ENCODE measurements at places on chromosomes 7 and 10. TPM values are rescaled to one million over a fixed set of nuclear protein-coding genes. Genes with fewer than 3 reads are reported as not detected.

The CALML5 gene
- total RNA-seq, result not detected

GRCh38 chr10:132957131-132957530, 14.8 kb upstream of the CFAP46 start:
- peaks cover 14% of the 10 kb centered on the region for H3K27me3 ChIP-seq
- no peaks in the 10 kb centered on the region for H3K36me3 ChIP-seq
- peaks cover 5% of the 10 kb centered on the region for H3K4me1 ChIP-seq
- no peak overlapping the region for H3K4me3 ChIP-seq
- DNase-seq, result no peak
- H3K27ac ChIP-seq, result no peak overlapping the region

GRCh38 chr10:6300106-6300783, 97.5 kb downstream of the PFKFB3 start:
- peak overlapping the region; percentile 72 for H3K4me3 ChIP-seq
- peak; percentile 47 for DNase-seq
- H3K27me3 ChIP-seq, result no peaks in the 10 kb centered on the region
- H3K36me3 ChIP-seq, result peaks cover 29% of the 10 kb centered on the region

The CPEB3 gene
- total RNA-seq, result 2.2 TPM

- H3K4me3 ChIP-seq, result no peak overlapping the region
- peak; percentile 47 for DNase-seq
- no peak overlapping the region for H3K27ac ChIP-seq
- peaks cover 4% of the 10 kb centered on the region for H3K36me3 ChIP-seq
- H3K27me3 ChIP-seq, result no peaks in the 10 kb centered on the region
- peaks cover 12% of the 10 kb centered on the region for H3K4me1 ChIP-seq
These were observed 3.8 kb upstream of the STN1 start for GRCh38 chr10:103921750-103922195.

- DNase-seq, result no peak
- peaks cover 2% of the 10 kb centered on the region for H3K36me3 ChIP-seq
- H3K4me3 ChIP-seq, result no peak overlapping the region
- H3K27ac ChIP-seq, result no peak overlapping the region
- no peaks in the 10 kb centered on the region for H3K27me3 ChIP-seq
These were observed 36.7 kb downstream of the MTERF1 start for GRCh38 chr7:91843831-91844230.

The LBX1 gene
- total RNA-seq, result not detected

DNA sequence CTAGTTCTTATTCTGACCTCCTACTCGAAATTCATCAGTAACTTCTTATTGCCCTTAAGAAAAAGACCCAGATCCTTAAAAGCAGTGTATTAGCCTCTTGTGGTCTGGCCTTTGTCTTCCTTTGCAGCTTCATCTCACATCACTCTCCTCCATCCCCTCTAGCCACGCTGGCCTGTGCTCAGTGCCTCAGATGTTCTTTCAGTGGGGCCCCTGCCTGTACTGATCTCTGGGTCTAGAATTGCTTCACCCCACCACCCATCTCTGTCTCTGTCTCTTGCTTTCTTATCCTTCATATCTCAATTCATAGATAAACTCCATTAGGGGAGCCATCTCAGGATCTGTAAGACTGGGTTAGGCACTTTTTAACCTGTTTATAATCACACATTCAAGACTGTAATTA, 1178.5 kb upstream of the C7orf33 start:
- no peak overlapping the region for H3K27ac ChIP-seq
- H3K4me1 ChIP-seq, result no peaks in the 10 kb centered on the region
- no peak for DNase-seq
- H3K4me3 ChIP-seq, result no peak overlapping the region
- no peaks in the 10 kb centered on the region for H3K27me3 ChIP-seq
- no peaks in the 10 kb centered on the region for H3K36me3 ChIP-seq

The CTTNBP2 gene
- total RNA-seq, result not detected

- H3K4me1 ChIP-seq, result no peaks in the 10 kb centered on the region
- no peak overlapping the region for H3K4me3 ChIP-seq
- no peak overlapping the region for H3K27ac ChIP-seq
- no peaks in the 10 kb centered on the region for H3K36me3 ChIP-seq
- H3K27me3 ChIP-seq, result peaks cover 11% of the 10 kb centered on the region
These were observed 11.0 kb downstream of the TLL2 start for GRCh38 chr10:96502561-96503282.

DNA sequence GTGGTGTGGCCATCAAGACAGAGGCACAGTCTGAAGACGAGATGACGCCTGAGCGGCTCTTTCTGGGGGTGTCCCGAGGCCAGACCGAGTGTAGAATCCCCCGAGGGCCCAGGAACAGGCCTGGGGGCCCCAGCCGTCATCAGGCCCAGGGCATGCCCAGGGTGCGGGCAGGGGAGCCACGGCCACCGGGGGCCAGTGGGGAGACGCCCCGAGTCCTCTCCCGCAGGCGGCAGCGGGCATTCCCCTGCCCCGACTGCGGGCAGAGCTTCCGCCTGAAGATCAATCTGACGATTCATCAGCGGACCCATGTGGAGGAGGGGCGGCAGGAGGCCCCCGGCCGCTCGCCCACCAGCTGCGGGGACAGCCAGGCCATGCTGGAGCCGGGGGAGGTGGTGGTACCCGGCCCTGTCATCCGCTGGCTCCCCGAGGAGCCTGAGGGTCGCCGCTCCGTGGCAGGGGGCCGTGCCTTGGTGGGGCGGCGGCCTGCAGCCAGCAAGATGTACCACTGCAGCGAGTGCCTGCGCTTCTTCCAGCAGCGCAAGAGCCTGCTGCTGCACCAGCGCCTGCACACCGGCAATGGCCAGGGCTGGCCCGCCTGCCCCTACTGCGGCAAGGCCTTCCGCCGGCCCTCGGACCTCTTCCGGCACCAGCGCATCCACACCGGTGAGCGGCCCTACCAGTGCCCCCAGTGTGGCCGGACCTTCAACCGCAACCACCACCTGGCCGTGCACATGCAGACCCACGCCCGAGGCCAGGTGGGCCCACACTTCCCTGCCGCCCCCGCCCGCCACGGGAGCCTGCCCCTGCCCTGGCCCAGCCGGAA, 19.7 kb downstream of the ZNF783 start:
- H3K27ac ChIP-seq, result no peak overlapping the region
- peaks cover 6% of the 10 kb centered on the region for H3K27me3 ChIP-seq
- no peak for DNase-seq
- peaks cover 23% of the 10 kb centered on the region for H3K4me1 ChIP-seq
- H3K36me3 ChIP-seq, result peaks cover 8% of the 10 kb centered on the region
- H3K4me3 ChIP-seq, result no peak overlapping the region

GRCh38 chr7:88386665-88387156, 80.0 kb upstream of the STEAP4 start:
- peaks cover 18% of the 10 kb centered on the region for H3K27me3 ChIP-seq
- no peak for DNase-seq
- H3K27ac ChIP-seq, result no peak overlapping the region
- H3K36me3 ChIP-seq, result no peaks in the 10 kb centered on the region
- H3K4me3 ChIP-seq, result no peak overlapping the region

DNA sequence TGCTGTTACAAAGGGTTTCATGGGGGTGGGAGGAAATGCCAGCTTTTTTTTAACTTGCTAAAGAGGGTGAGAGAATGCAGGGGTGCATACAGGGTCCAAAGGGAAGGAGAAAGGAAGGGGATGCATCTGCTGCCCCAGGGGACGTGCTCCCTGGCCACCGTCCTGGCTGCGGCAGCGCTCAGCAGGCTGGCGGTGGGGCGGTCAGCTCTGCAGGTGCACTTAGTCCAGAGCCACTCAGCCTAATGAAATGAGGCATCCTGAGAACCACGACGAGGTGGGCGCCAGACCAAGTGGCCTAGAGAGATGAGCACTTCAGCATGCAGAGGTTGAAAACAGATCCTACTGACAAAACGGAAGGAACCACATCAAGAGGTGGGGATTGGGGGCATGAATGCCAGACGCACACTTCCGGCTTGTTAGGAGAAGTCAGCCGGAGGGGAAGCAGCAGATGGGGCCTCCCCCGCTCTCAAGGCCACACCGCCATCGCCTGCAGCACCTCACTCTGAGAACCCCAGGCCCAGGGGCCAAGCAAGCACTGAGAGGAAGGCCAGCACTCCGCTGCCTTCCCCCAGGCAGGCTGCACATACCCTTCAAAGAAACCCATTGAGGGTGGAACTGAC, 94.5 kb downstream of the MAD1L1 start:
- peak overlapping the region; percentile 82 for H3K27ac ChIP-seq
- H3K4me3 ChIP-seq, result peak overlapping the region; percentile 76
- peaks cover 14% of the 10 kb centered on the region for H3K4me1 ChIP-seq
- H3K27me3 ChIP-seq, result no peaks in the 10 kb centered on the region
- DNase-seq, result peak; percentile 77
- peaks cover 2% of the 10 kb centered on the region for H3K36me3 ChIP-seq

- H3K4me3 ChIP-seq, result no peak overlapping the region
- H3K36me3 ChIP-seq, result no peaks in the 10 kb centered on the region
- DNase-seq, result no peak
- no peak overlapping the region for H3K27ac ChIP-seq
- H3K4me1 ChIP-seq, result no peaks in the 10 kb centered on the region
These were observed 19.0 kb upstream of the ELFN1 start for GRCh38 chr7:1651031-1651446.

DNA sequence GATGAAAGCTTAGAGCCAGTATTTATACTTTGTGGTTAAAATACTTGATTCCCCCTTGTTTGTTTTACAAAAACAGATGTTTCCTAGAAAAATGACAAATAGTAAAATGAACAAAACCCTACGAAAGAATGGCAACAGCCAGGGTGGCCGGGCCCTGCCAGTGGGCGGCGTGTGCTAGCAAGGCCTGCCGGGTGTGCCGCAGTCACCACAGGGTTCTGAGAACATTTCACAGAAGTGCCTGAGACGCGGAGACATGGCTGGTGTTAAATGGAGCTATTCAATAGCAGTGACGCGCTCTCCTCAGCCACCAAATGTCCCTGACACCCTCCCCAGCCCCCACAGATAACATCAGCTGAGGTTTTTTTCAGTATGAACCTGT, 14.5 kb downstream of the GPR146 start:
- H3K4me1 ChIP-seq, result peaks cover 18% of the 10 kb centered on the region
- H3K27me3 ChIP-seq, result no peaks in the 10 kb centered on the region
- no peak overlapping the region for H3K27ac ChIP-seq
- H3K4me3 ChIP-seq, result no peak overlapping the region
- H3K36me3 ChIP-seq, result no peaks in the 10 kb centered on the region

- no peaks in the 10 kb centered on the region for H3K36me3 ChIP-seq
- no peak overlapping the region for H3K4me3 ChIP-seq
- no peaks in the 10 kb centered on the region for H3K27me3 ChIP-seq
- no peak for DNase-seq
- H3K4me1 ChIP-seq, result no peaks in the 10 kb centered on the region
These were observed 684.9 kb downstream of the SORCS1 start for GRCh38 chr10:106479636-106480035.

DNA sequence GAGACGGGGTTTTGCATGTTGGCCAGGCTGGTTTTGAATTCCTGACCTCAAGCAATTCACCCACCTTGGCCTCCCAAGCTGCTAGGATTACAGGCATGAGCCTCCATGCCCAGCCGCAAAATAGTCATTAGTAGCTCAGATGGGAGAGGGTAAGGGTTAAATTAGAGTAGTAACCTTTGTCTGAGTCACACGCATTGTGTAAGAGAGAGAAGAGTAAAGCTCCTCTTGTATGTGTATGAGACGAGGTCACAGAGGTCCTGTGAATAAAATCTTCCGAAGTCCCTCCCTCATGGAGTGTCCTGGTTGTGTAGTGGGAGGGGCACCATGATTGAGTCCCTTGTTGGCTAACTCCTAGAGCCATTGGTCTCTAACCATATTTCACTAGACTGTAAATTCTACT, 85.2 kb upstream of the CDC14C start:
- no peaks in the 10 kb centered on the region for H3K36me3 ChIP-seq
- no peak overlapping the region for H3K4me3 ChIP-seq
- H3K27ac ChIP-seq, result no peak overlapping the region
- H3K4me1 ChIP-seq, result no peaks in the 10 kb centered on the region
- no peaks in the 10 kb centered on the region for H3K27me3 ChIP-seq

DNA sequence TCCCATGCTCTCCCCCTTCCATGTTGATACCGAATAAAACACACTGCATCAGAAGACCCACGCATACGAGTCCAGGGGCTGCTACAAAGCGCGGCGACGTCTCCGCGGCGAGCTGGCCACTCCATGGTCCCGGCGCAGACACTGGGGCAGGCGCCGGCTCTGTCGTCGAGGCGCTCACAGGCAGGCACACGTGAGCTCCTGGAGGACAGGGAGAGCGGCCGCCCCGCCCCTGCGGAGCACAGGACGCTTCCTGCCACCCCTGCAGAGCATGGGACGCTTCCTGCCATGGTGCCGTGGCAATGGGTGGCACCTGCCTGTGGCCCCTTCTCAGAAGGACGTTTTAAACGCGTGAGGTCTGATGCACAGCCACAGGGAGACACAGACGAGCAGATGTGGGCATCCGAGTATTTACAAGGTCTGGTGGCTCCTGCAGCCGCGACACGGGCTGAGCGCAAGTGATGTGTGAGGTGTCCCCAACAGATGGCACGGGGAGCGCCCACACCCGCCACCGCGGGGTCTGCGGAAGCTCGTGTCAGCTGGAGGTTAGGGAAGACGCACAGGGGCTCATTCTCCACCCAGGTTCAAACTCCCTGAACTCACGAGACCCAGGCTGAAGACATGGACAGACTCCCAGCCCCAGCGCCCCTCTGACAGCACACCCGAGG, 21.4 kb upstream of the GPR146 start:
- peaks cover 2% of the 10 kb centered on the region for H3K36me3 ChIP-seq
- H3K27me3 ChIP-seq, result no peaks in the 10 kb centered on the region
- H3K4me3 ChIP-seq, result no peak overlapping the region
- no peaks in the 10 kb centered on the region for H3K4me1 ChIP-seq
- no peak for DNase-seq
- no peak overlapping the region for H3K27ac ChIP-seq

- no peak for DNase-seq
- H3K4me1 ChIP-seq, result peaks cover 14% of the 10 kb centered on the region
- no peak overlapping the region for H3K4me3 ChIP-seq
- H3K36me3 ChIP-seq, result no peaks in the 10 kb centered on the region
- H3K27me3 ChIP-seq, result peaks cover 25% of the 10 kb centered on the region
These were observed 38.2 kb downstream of the GSDME start for GRCh38 chr7:24718977-24719491.

Data from activated T-cell treated with anti-CD3 and anti-CD28 coated beads, Interleukin-2, amount 50 U/mL, for 72 hours (primary cell).